ENCODE measurements at places on chromosomes 16 and 17. TPM values are rescaled to one million over a fixed set of nuclear protein-coding genes. Genes with fewer than 3 reads are reported as not detected.

Gene MYH1
- not detected for total RNA-seq

Gene ATXN7L3
- 61.4 TPM for total RNA-seq

Gene VPS35L
- total RNA-seq = 59.0 TPM

Gene ANKRD40CL
- not detected for total RNA-seq

Gene TNFRSF17
- total RNA-seq = not detected

Gene ABCA8
- total RNA-seq = 155 TPM

Gene SLC6A2
- 14.4 TPM for total RNA-seq

Gene ARL16
- total RNA-seq = 22.2 TPM

Gene C16orf96
- 0.61 TPM for total RNA-seq

GRCh38 chr17:73335591-73336407, 24.0 kb upstream of the CDC42EP4 start:
- no peak for DNase-seq

DNA sequence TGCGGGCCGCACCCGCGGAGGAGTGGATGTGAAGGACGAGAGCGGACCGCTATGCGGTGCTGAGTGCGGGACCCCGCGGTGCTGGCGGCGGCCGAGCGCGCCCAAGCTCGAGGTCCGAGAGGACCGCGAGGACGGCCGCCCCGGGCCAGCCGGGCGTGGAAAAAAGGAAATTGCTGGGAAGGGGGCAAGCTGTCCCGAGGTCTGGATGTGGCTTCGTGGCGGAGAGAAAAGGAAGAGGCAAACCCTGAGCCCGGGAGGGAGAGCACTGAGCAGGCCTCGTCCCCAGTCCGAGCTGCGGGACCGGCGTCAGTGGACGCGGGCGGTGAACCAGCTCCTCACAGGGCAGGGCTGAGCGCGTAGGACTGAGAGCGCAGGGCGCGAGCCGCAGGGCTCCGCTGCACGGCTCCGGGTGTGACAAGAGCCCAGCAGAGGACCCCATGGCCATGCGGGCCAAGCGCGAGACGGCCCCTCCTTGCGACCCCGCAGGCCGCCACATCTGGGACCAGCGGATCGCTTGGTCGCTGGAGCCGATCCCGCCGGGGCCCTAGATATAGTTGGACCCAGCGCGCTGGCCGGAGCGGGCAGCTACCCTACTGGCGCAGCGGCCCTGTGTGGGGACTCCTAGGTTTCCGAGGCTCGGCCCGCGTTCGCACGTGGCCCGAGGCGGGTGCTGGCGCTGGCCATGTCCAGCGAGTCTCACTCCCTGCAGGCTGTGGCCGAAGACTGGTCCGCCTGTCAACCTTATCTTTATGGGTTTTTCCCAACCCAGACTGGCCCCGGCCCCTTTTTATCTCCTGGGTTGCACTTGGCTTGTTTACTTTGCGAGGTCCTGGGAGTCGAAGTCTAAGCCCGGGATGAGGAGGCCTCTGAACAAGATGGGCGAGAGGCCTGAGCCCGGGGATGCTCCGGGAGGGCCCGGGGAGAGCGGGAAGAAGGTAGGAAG, 2.4 kb downstream of the TBX4 start:
- no peak for DNase-seq

- peak; percentile 93 for DNase-seq
These were observed at the start of the genes ERI2 and REXO5 for GRCh38 chr16:20806168-20807050. TSS of gene ERI2 (minus strand) at chr16:20806472. CDS start at chr16:20806430, 42 bp downstream. TSS of gene REXO5 (plus strand) at chr16:20806527. CDS start at chr16:20806954, 427 bp downstream.

GRCh38 chr16:73713251-73713650, 583.4 kb upstream of the PSMD7 start:
- DNase-seq = no peak

DNA sequence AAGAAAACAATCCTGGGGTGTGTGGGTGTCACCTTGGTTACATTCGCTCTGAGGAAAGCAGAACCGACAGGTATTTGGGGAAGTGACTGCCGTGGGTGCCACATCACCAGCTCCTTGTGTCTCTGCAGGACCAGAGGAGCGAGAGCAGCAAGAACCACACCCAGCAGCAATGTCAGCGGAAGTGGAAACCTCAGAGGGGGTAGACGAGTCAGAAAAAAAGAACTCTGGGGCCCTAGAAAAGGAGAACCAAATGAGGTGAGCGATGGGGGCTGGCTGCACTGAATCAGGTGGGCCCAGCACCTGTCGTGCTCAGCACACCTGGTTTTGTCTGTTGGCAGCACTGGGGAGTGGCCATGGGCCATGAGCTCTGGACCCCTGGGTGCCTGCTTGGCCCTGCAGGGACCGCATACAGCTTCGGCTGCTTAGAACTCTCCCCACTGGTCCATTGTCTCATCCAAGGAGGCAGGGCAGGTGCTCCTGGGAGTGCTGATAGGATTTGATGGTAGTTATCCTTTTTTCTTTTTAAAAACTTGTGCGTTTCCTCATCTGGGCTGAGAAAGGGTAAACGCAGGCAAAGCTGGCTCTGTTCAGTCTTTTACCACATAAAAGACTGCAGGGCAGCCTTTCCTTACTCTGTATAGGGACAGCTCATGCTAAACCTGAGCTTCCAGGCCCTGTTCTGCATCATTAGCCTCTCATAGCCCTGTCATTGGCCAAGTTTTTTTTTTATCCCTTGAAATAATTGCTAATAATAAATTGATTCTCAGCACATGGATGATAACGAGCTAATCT, 29.4 kb downstream of the HMOX2 start:
- no peak for DNase-seq

GRCh38 chr17:17714261-17714866, 33.1 kb downstream of the RAI1 start:
- no peak for DNase-seq

GRCh38 chr16:68377221-68377620, 66.4 kb downstream of the PRMT7 start:
- DNase-seq = no peak

DNA sequence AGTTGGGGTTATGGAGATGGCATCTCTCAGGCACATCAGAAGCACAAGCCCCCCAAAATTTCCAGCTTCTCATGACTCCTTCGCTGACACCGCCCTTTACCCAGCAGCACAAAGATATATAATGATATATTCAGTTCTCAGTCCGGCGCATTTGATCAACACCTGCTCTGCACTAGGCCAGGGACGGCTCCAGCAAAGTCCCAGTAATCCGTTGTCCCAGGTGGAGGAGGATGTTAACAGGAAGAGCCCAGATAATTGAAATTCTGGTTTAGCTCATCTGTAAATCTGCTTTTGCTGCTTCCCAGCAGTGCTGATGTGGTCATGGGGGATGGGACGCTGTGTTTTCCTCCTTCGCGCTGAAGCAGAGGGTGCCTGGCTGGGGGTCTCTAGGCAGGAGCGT, 131.5 kb downstream of the OR1D5 start:
- no peak for DNase-seq

GRCh38 chr17:38428643-38429371, 543 bp downstream of the ARHGAP23 start:
- peak; percentile 78 for DNase-seq

DNA sequence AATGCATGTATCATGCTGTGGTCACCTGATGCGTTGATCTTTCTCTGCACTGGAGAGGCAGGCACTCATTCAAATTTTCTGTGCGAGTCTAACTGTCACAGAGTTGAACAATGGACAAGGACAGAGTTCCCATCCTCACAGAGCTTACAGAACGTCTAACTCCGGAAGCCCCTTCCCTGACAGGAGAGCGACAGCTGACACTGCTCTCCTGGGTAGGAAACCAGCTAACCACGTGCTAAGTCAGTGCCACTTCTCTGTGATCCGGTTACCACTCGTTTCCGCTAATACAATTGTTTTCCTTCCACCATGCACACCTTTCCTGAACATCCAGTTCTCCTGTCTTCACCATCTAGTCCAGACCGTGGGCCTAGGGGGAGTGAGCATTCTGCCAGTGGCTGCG, 11.3 kb downstream of the KLHDC4 start:
- no peak for DNase-seq

- no peak for DNase-seq
These were observed 18.9 kb downstream of the TVP23A start for GRCh38 chr16:10799736-10800135.

DNA sequence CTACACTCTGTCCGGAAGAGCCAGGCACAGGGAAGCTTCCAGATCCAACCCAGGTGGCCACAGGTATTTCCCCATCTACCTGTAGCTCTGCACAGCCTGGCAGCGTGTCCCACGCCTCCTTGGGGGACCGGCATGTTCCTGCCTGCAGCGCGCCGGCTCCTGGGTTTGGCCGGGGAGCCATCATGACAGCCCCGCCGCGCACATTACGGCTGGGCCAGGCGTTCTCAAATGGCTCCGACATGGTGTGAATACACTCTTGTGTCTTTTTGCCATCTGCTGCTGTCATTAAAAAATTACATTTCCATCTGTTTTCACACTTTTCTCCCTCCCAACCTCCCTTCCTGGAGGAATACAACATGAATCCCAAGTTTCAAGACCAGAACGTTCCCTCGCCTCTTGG, 8.0 kb upstream of the GINS2 start:
- DNase-seq = no peak

DNA sequence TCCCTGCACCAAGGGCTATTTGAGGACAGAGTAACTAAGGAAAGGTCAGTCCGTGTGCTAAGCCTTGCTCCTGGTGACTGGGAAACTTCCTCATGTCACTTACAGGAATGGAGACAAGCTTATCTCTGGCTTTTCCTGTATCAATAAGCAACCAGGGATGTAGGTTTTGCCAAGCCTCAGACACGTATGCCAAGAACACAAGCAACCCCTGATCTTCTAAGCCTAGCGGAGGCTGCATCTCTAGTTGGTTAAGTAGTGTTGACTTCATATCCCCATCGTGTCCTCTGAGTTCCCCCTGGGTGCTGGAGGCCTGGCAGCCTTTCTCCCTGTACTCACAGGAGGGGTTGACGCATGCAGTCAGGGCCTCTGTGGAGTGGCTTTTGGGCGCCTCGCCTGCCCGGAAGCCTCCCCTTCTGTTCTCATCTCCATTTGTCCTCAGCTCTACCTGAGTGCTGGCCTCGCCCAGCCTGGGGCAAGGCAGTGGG, 1.4 kb upstream of the C1QTNF1 start:
- DNase-seq = peak; percentile 81

- no peak for DNase-seq
These were observed 112.0 kb upstream of the SMURF2 start for GRCh38 chr17:64773836-64774761.

GRCh38 chr17:50793007-50793406, 25.7 kb upstream of the ANKRD40CL start:
- no peak for DNase-seq

GRCh38 chr17:39702901-39703893, 3.3 kb downstream of the ERBB2 start:
- no peak for DNase-seq

- DNase-seq = no peak
These were observed 186.3 kb upstream of the XYLT1 start for GRCh38 chr16:17657045-17657444.
